ENCODE measurements at places on chromosomes 1 and 21.

DNA sequence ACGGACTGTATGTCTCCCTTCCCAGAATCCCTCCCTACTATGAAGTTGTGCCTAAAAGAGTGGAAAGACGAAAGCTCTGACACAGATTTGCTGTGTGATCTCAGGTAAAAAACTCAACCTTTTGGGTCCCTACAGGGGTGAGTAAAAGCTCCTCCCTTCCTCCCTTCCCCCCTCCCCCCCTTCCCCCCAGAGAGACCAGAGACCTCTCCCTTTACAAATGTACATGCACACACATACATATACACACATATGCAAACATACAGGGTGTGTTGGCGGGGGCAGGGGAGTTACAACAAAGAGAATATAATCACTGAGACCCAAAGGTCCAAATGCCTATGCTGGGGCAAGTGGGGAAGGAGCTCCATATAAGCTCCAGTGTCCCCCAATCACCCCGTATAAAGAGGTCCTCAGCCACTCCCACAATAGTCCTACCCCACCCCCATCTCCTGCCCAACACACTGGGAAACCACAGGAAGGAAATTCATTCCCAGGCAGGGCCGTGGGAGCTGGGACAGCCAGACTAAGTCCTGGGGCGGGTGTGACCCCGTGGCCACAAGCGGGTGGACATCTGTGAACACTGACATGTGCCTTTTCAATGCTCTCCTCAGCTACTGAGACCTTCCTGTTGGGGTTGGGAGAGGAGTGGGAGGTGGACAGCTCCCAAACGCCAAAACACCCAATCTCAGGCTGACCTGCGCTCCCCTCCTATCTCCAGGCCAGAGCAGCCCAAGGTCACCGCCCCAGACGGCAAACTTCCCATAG, 2.0 kb downstream of the MEF2D start:
- DNase-seq: no peak

- DNase-seq: peak; percentile 76
These were observed 15.9 kb downstream of the KIAA1614 start for GRCh38 chr1:180928331-180929230.

DNA sequence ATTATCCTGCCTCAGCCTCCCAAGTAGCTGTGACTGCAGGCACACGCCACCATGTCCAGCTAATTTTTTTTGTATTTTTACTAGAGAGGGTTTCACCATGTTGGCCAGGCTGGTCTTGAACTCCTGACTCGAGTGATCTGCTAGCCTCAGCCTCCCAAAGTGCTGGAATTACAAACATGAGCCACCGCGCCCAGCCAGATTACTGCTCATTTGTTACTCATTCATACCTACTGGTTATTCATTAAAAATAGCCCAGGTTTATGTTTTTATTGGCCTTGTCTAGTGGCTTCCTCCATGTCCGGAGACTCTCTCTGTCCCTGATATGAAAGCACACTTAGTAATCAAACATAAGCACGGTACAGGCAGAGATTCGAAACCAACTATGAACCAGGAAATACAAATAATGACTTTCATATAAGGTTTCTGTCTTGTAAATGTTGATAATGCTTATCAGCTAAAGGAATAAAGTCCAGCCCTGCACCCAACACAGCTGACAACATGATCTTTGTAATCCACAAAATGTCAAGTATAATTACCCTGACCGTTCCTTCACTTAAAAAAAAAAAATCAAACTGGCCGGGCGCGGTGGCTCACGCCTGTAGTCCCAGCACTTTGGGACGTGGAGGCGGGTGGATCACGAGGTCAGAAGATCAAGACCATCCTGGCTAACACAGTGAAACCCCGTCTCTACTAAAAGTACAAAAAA, 50.4 kb upstream of the CXADR start:
- DNase-seq: no peak

GRCh38 chr1:19384113-19384512, 72.0 kb downstream of the SLC66A1 start:
- DNase-seq: peak; percentile 73
